Stimulated activated CD8-positive, alpha-beta memory T cell treated with anti-CD3 and anti-CD28 coated beads, Interleukin-7, amount 100 ng/mL, for 1 hour (primary cell): ENCODE measurements at places on chromosomes 7 and 10.

- DNase-seq, result no peak
Measured at GRCh38 chr7:93212881-93213280, 13.4 kb downstream of the HEPACAM2 start.

DNA sequence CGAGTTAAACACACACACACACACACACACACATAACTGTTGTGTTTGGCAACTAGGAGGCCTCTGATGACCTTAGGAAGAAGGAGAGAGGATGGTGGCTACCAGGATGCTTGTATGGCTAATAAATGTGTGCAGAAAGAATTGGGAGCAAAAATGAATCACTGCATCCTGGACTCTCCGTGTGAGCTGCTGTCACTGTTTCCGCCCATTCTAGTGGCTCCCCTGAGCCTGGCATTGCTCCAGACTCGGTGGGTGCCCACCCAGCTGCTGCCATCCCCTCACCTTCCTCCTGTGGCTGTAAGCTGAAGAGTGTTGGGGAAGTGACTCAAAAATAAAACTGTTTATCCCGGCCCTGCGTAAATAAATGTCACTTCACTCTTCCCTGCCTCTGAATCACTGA lies 149.5 kb upstream of the MINDY3 start:
- DNase-seq, result no peak

- DNase-seq, result no peak
Measured at GRCh38 chr10:113241599-113242360, 291.7 kb downstream of the TCF7L2 start.

DNA sequence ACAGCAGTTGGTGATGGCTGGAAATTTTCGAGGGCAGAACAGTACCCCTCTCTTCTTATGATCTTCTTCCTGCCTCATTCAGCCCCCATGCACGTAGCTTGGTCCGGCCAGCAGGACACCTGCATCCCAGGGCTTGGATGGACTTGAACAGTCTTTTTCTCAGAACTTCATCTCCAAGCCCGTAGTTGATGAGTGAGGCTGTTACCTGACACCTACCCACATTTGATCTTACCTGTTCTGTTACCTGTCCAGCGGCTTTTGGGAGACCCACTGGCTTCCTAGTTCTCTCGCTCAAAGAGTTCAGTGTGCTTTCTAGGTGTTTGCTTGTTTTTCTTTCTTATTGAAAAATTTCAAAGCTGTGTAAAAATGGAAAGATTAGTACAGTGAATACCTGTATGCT lies 212.2 kb downstream of the CUX1 start:
- DNase-seq, result no peak

DNA sequence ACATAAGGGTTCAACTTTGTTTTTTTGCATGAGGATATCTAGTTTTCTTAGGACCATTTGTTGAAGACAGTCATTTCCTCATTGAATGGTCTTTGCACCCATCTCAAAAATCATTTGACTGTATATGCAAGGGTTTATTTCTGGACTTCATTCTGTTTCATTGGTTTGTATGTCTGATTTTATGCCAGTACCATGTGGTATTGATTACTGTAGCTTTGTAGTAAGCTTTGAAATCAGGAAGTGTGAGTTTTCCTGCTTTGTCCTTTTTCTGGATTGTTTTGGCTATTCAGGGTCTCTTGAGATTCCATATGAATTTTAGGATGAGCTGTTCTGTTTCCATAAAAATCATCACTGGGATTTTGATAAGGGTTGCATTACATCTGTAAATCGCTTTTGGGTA lies 63.9 kb downstream of the SND1 start:
- no peak for DNase-seq

GRCh38 chr10:122225330-122225729 lies 45.8 kb upstream of the BTBD16 start:
- DNase-seq, result no peak

- DNase-seq, result no peak
Measured at GRCh38 chr7:2862831-2863361, 18.8 kb upstream of the GNA12 start.

GRCh38 chr7:142739923-142740492 lies 9.3 kb upstream of the PRSS1 start:
- DNase-seq, result no peak

DNA sequence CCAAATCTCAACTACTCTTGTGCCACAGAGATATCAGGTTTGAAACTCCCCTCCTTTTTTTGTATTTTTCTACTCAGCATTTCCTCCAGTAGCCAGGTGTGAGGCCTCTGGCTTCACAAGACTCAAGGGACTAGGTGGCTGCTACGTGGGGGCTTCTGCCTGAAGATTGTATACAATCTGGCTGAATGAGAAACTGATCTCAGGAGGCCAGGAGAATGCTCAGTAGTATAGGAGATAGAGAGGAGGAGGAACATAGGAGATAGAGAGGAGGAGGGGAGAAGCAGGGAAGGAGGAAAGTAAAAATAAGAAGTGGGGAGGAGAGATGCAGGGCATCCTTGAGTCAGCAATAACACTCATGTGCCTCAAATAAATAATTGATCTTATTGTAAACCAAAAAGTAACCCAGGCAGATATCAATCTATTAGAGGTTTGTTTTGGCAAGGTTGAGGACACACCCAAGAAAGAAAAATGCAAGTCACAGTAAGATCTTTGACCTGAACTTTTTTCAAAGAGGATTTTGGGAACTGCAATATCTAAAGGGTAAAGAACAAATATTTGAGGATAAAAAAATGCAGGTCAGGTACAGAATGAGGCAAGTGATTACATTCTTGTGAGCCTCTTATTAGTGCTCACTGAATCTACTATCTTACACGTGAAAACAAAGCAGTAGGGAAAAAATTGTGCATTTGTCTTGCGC lies 36.8 kb downstream of the AKR1C8 start:
- no peak for DNase-seq

GRCh38 chr10:42859256-42859655 lies 76.7 kb downstream of the BMS1 start:
- DNase-seq, result no peak

- DNase-seq, result no peak
Measured at GRCh38 chr10:24989867-24990266, 26.1 kb downstream of the ENKUR start.

DNA sequence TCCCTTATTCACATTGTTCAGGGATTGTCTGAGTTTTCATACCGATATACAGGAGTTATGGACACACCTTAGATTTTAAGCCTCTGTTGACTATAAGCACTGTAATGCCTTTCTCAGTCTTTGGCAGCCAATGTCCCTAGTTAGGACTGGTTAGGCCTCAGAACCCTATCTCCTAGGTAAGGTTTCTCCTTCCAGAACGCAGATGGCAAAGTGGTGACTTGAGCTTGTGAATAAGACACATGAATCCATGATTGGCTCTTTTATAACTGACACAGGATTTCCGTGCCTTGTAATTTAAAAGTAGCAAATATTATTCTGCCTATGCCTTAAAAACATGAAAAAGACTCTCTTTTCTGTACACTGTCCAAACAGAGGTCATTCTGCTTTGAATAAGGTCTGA lies 12.5 kb upstream of the RNF148 start:
- no peak for DNase-seq

DNA sequence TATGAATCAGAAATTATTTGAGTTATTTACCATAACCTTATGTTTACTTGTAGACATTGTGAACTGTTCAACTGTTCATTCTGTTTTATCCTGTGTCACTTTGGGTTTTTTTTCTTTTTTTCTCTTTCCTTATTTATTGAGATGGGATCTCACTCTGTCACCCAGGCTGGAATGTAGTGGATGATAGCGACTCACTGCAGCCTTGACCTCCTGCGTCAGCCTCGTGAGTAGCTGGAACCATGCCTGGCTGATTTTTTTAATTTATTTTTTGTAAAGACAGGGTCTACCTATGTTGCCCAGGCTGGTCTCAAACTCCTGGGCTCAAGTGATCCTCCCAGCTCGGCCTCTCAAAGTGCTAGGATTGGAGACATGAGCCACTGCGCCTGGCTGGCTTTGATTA lies 97.1 kb downstream of the CSTF2T start:
- no peak for DNase-seq

DNA sequence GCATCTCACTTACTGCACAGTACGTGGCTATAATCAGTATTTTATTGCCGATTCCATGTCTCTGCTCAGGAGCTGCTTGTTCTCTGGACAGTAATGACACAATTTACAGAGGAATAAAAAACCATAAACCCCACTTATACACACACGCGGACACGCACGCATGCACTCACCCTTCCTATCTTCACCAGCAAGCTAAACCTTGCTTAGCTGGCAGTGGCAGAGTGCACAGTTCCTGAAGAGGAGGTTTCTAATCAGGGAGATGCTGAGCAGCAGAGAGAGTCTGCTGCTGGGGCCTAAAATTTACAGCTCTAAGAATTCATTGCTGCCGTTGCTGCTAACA lies 66.3 kb downstream of the SND1 start:
- no peak for DNase-seq

- no peak for DNase-seq
Measured at GRCh38 chr7:101420436-101420835, 57.8 kb downstream of the COL26A1 start.

- DNase-seq, result no peak
Measured at GRCh38 chr10:105797234-105797890, 1156.3 kb downstream of the SORCS3 start.

DNA sequence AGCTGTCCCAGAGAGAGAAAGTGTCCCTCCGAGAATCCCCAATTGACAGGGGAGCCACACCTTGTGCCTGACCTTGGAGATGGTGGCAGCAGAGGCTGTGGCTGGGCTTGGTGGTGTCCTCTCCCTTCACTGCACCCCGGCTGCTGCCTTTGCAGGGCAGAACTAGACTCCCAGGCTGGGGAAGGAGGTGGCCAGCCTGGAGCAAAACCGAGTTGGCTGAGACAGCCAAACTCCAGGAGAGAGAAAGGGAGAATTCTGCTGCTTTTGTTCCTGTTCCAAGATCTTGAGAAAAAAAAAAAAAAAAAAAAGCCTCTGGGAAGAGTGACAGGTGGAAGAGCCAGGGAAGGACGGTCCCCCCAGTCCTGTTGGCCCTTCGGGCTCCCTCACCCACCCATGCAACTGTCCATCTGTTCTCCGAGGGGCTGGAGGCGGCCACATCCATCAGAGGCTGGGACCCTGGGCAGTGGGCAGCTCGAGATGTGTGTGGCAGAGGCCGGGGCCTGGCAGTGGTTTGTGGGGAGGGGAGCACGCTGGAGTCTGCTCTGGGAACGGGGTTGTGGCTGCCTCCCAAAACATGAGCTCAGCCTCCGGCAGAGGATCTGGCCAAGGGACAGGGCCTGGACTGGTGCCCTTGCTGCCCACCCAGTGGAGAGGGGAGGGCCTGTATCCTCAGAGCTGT lies 35.5 kb downstream of the CLIP2 start:
- DNase-seq, result no peak

DNA sequence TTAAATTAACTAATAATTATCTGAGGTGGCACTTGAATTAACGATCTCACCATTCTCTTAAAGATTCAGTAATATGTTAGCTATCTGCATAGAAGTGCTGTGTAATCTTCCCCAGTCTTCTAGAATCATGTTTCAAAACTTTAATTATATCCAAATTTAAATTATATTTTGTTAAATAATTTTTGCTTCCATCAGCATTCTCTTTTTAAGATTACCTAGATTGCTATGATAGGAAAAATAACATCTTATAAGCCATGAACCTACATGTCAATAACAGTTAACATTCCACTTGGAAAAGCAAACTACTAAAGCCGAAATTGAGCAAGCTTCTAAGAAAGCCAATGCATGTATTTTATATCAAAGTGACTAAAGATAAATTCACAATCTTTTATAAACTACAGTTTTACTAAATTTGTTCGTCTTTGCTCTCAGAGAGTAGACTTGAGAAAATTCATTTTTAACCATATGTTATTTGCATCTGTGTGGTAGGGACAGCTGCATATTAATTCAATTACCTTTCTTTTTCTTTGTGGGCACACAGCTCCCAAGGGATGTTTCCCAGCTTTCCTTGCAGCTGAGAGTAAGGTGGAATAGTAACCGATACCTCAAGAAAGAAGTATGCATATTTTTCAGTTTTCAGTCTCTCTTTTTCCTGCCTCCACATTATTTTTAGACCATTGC lies 105.4 kb upstream of the ABCB5 start:
- DNase-seq, result no peak

- DNase-seq, result no peak
Measured at GRCh38 chr10:118246332-118247295, 95.5 kb downstream of the FAM204A start.

- no peak for DNase-seq
Measured at GRCh38 chr10:126337251-126337810, 50.9 kb downstream of the ADAM12 start.

DNA sequence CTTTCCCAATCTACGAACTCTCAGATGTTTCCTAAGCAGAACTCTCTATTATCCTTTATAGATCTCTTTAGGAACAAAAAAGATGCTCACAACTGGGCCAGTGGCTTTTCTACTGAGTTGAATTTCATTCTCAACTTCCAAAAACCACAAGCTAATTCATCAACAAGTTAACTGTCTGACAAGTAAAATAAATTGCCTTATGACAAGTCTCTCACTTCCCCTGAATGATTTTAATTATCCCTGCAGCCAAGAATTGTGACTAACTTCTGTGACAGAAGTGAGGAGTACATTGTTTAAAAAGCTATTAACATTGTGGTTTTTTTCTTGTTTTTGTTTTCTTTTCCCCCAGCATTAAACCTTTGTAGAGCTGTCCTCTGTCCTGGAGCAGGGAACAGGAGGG lies 343.1 kb downstream of the HPSE2 start:
- DNase-seq, result no peak

- DNase-seq, result no peak
Measured at GRCh38 chr7:84876061-84876821, 310.6 kb downstream of the SEMA3D start.

GRCh38 chr10:1577373-1577770 lies 160.0 kb downstream of the ADARB2 start:
- no peak for DNase-seq

- DNase-seq, result no peak
Measured at GRCh38 chr7:13603661-13604060, 385.8 kb downstream of the ETV1 start.

GRCh38 chr10:72020914-72021809 lies 57.0 kb downstream of the CHST3 start:
- no peak for DNase-seq

GRCh38 chr7:27943241-27943640 lies 203.3 kb downstream of the TAX1BP1 start:
- no peak for DNase-seq

DNA sequence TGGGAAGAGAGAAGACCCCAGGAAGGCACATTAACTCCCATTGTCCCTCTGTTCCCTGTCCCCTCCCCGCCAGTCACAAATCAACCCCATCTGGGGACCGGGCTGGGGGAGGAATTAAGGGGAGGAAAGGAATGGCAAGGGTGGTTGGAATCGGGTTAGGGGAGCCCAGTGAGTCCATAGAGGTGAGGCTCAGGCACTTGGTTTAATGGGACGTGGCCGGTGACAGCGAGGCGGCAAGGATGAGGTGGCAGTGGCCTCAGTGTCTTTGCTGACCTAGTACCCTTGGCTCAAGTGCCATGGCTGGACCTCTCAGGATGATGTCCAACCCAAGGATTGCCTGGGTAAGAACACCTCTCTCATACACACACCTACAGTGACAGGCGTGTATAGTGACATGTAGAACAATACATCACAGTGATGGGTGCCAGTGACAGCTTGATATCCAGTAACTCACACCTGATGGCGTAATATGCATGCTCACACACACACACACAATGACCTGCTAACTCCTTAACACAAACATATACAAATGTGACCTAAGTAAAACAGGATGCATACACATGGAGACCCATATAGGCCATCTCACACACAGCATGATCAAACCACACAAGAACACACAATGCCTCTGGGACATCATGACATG lies 12.3 kb downstream of the KCNIP2 start:
- no peak for DNase-seq

GRCh38 chr7:130160455-130160854 lies 44.8 kb downstream of the TMEM209 start:
- no peak for DNase-seq

- no peak for DNase-seq
Measured at GRCh38 chr7:121798896-121799295, 74.1 kb upstream of the PTPRZ1 start.
